ENCODE measurements at places on chromosomes 2 and 18.

- DNase-seq: no peak
Measured at GRCh38 chr2:207697411-207697810, 14.0 kb upstream of the CCNYL1 start.

DNA sequence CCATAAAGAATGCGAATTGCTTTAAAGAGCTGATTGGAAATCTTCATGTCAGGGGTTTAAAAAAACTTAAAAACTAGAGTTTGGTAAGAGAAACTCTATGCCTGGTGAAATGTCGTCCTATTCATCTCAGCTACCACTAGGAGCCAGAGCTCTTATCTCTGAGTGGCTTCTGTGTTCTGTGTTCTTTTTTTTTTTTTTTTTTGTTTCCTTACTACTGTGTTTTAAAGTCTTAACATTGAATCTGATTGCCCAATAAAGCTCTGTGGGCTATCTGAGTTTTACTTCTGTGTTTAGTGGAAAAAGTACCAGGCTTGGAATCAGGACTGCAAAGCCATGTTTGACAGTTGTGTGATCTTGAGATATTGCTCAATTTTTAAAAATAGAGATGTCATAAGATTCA, 494.8 kb downstream of the RIT2 start:
- no peak for DNase-seq

GRCh38 chr18:70431203-70431624, 142.4 kb downstream of the SOCS6 start:
- DNase-seq: no peak

GRCh38 chr18:46069524-46069923, 2.5 kb downstream of the PSTPIP2 start:
- no peak for DNase-seq

DNA sequence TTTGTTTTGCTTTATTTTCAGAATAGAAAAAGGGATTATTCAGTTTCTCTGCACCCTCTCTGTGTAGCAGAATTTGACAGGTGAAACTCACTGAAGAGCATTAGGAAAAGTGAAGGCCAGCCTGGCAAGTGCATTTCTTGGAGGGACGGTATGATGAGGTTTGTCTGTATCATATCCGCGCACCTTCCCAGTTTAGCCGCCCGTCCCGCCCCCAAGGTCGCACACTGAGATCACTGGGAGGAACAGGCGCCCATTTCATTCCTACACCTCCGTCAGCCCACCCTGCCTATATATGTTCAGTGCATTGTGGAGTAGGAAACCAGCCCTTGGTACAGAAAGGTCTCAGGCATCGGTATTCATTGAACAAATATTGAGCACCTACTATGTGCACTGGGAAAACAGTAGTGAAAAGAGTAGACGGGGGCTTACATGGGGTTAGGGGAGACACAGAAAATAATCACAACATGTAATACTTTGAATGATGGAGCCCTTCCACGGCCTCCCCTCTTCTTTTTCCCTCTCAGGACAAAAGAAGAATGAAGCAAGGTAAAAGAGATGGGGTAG, 678 bp upstream of the FECH start:
- no peak for DNase-seq

DNA sequence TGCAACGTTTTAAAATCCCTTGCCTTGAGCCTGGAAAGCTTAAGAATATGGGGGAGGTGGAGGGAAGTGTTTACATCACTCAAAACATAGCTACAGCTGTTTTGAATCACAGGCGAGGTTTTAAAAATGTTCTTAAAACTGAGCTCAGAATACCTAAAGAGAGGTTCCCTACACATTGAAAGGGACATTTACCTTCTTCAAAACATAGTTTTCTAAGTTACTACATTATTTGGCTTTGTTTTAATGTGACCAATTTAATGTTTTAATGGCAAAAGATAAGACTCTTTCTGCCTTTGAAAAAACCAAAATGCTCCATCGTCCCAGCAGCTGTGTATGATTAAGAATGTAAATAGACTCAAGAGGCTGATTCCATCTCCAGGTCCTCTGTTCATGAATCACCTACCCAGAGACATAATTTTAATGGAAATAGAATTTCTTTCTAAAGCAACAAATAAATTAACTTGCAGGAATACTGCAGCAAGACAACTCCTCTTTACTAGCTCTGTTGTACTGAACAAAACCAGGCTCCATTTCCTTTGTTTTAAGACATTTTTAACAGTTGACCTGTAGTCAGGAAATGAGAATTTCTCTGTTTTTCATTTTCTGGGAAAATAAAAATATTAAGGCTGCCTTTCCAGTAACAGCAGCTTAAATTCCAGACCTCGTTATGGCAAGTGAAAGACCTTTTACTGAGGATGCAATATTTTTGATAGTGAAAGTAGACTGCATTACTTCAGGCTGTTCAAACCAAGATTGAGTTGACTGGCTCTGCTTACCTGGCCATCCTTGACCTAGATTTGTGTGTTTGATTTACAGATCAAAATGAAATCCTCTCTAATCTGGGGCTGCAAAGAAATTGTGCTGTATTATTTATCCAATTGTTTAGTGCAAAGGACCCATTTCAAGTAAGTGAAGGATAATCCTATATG, 33.7 kb upstream of the WDR75 start:
- peak; percentile 31 for DNase-seq

GRCh38 chr2:236943841-236944513, 141.7 kb upstream of the COPS8 start:
- no peak for DNase-seq

DNA sequence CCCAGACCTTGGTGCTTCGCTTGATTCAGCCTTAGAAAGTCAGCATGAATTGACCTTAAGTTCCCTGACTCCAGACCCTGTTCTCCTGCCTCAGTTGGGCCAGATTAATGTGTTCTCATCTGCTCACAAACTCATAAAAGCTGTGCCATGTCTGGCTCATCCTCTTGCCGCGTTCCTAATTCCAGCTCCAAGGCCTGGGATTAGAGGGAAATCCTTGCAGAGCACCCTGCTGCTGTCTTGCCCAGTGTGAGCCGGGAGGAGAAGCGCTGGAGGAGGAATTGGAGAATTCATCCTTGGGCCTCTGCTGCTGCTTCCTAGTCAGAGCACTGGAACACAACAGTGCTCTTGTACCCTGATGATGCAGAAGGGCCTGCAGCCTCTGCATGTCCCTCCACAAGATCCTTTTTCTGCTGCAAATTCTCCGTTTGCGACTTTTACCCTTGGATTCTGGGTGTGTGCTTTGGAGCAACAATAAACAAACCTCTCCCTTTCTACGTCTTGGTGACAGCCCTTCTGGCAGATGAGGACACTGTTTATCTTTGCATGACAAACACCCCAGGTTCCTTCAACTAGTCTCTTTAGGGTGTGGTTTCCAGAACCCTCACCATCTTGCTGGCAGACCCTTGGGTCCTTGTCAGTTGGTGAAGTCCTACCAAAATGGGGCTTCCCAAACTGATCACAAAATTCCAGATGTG, 46.9 kb upstream of the CNGA3 start:
- no peak for DNase-seq

GRCh38 chr2:213243189-213244044, 40.8 kb upstream of the SPAG16 start:
- DNase-seq: no peak

DNA sequence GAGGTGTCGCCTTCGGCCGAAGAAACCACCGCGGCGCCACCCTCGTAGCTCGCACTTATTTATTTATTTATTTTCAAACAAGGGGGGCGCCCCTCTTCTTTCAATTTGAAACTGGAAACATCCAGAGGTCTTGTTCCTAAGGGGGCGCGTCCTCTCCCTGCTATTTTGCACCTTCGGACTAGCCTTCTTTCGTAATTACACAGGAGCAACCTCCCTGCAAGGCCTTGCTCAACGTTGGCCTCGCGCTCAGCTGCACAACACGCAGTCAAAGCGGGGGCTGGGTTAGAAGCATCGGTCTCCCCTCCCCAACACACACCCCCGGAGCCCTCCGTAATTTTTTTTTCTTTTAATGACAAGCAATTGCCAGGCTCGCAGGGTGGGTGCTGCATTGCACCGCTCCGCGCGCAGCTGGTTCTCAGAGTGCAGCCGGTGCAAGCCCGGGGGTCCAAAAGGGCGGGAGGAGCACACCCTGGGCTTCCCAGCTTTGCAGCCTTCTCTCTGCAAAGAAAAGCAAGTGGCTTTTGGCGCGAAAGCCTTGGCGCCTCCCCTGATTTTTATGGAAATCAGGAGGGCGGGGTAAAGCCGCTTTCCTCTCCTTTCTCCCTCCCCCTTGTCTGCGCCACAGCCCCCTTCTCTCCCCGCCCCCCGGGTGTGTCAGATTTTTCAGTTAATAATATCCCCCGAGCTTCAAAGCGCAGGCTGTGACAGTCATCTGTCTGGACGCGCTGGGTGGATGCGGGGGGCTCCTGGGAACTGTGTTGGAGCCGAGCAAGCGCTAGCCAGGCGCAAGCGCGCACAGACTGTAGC, at the start of gene MYCN:
Gene MYCN, plus strand, starts transcription at position 697 of the 807 bp plus-strand sequence. CDS start 1,515 bp downstream, outside the sequence.
- DNase-seq: peak; percentile 65

- no peak for DNase-seq
Measured at GRCh38 chr2:198909525-198910267, 548.0 kb downstream of the SATB2 start.

GRCh38 chr2:239252801-239253200, 148.0 kb downstream of the HDAC4 start:
- peak; percentile 67 for DNase-seq

GRCh38 chr2:206296128-206296527, 21.7 kb downstream of the ZDBF2 start:
- DNase-seq: peak; percentile 83

- peak; percentile 57 for DNase-seq
Measured at GRCh38 chr18:51195451-51196117, 1.9 kb downstream of the MEX3C start.

- no peak for DNase-seq
Measured at GRCh38 chr18:45712061-45712460, 11.9 kb upstream of the SLC14A1 start.

GRCh38 chr2:126796931-126797621, 101.6 kb upstream of the TEX51 start:
- DNase-seq: no peak

GRCh38 chr2:74102516-74102915, 45.2 kb downstream of the BOLA3 start:
- DNase-seq: no peak

DNA sequence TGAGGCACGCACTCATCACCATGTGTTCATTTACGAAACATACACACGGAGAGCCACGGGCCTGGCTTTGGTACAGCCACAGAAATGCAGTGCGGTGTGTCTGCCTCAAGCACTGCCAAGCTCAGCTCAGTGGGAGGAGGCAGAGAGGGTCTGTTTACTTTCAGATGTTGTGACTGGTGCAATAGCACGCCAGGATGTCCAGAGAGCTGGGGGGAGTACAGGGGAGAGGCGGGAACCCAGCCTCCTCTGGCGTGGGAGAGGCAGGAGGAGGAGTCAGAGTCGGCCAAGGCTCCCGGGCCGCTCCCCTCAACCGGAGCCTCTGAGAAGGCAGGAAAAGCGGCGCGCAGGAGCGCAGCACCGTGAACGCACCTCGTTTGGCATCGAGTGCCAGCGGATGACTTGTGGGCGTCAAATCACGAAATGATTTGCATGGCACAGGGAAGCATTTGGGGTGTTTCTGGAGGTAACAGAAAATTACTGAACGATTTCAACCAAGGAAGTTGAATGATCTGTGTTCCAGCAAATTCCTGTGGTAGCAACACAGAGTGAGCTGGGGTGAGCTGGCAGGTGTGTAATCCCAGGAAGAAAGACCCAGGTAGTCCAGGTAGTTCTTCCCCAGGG, 143.0 kb downstream of the ZNF516 start:
- no peak for DNase-seq
